Hematopoietic multipotent progenitor cell treated with erythropoietin and hydrocortisone succinate and interleukin-3 and kit ligand, for 8 days (in vitro differentiated cells): ENCODE measurements at places on chromosomes 12 and 14.

DNA sequence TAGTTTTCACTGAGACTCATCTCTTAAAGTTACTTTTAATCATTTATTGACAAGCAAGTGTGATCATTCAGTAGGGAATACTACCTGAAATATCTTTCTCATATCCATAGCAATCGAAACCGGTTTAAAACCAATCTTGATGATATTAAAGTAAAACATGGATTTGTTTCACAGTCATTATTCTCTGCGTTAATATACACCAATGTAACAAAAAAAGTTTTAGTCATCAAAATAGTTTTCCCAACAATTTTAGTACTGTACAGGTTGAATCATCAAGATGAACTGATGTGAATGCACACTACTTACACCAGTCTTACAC, 137.0 kb upstream of the KRAS start:
- DNase-seq, result no peak

DNA sequence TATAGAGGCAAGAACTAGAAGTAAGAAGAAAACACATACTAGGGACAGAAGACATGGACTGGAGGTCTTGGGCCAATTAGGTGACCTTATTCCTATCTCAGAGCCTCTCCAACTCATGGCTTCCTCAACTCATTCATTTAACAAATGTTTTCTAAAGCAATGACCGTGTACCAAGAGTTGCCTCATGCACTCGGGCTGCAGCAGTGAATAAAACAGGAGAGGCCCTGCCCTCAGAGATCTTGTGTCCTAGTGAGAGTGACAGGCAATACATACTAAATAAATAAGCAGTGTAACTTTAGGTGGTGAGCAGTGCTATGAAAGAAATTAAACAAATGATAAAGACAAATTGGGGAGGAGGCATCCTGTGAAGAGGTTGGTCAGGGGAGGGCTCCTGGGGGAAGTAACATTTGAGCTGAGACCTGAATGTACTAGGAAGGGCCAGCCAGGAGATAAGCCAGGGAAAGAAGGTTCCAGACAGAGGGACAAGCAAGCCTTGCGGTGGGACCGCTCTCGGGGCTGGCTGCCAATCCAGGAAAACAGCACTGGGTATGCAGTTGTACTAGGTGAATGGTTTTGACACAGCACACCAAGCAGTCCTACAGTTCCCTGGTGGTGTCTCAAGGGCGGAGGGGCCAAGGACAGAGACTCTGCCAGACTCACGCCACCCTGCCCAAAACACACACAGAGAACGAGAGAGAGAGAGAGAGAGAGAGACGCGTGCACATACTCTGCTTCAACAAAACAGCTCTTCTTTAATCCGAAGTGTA, 1.3 kb downstream of the NINJ2 start:
- no peak for DNase-seq

GRCh38 chr14:99163446-99163845, 108.6 kb downstream of the BCL11B start:
- DNase-seq, result no peak

DNA sequence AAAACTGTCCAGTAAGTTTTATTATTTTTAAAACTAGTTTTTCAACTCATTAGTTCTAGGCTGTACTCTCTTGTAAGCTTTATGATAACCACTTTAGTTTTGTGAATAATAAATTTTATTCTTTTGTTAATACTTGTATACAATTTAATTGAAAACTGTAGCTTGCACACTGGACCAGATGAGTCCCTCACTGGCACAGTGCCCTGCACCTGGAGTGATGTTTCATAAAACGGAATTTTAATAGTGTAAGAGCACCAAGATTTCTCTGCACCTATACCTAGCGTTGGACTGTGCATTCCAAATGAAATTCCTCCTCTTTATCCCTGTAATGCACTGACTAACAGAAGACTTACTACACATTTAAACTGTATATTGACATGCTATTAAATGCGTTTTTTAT, 80.8 kb downstream of the PRIMA1 start:
- no peak for DNase-seq

- no peak for DNase-seq
Observed at GRCh38 chr12:18895540-18895939, 157.6 kb downstream of the CAPZA3 start.
